ENCODE measurements at places on chromosomes 4 and X. TPM values are rescaled to one million over a fixed set of nuclear protein-coding genes. Genes with fewer than 3 reads are reported as not detected.

DNA sequence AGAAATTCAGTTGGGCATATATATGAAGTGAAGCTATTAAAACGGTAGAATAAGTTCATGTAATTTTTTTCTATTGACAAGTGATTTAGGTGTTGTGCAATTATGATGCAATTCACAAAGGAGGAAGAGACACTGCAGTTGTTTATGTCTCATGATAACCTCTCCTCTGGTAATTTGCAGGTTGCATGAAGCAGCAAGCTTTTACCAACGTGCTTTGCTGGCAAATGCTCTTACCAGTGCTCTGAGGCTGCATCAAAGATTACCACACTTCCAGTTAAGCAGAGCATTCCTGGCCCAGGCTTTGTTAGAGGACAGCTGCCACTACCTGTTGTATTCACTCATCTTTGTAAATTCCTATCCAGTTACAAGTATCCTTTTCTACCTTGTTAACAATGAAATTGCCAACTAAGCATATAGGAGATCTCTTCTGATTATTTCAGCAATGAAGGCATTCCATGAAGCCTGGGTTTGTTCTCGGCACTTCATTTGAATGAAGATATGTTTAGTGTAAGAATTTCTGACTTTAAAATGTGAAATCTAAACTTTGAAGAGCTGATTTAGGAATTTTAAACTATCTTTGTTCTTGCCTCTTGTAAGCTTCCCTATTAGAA is 3.9 kb downstream of the TMEM33 start:
- no peak for DNase-seq

- DNase-seq: no peak
Observed at GRCh38 chr4:33226133-33226532, 2506.0 kb downstream of the PCDH7 start.

GRCh38 chrX:81957318-81957717 is 755.4 kb downstream of the SH3BGRL start:
- DNase-seq: no peak

- no peak for DNase-seq
Observed at GRCh38 chrX:24426340-24426913, 38.7 kb upstream of the PDK3 start.

GRCh38 chr4:173281406-173282255 is 52.5 kb downstream of the HMGB2 start:
- DNase-seq: no peak

DNA sequence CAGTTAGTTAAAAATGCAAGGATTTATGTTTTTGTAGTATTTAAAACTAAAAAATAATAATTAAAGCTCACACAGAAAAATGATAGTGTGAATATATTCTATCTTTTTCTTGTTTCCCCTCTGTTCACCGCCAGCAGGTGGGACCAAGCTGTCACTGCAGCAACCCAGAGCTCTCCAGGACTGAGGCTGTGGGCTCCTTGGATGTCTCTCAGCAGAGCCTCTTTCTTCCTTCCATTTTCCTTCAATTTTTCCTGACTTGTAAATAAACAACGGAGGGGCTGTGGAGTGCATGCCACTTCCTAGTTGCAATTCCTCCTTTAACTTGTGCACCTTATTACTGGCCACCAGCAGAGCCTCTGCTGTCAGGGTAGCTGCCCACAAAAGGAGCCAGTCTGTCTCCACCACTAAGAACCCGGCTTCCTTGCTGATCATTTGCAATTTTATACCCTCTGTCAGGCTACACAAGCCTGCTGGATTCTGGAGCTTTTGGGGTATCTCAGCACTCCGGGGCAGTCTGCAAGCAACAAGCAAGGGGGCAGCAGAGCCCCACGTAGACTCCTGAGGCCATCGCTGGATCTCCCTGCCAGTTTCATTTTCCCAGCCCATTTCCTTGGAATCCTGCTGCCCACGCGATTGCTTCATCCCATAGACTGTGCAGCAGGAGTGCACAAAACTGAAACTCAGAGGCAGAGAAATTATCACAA is 1467.4 kb downstream of the C4orf33 start:
- DNase-seq: no peak

Gene DCAF8L2
- not detected for total RNA-seq

- no peak for DNase-seq
Observed at GRCh38 chr4:4443821-4444220, 56.9 kb downstream of the NSG1 start.

- DNase-seq: no peak
Observed at GRCh38 chrX:119017077-119017476, 42.7 kb downstream of the LONRF3 start.

Gene ASB9
- 2.5 TPM for total RNA-seq

DNA sequence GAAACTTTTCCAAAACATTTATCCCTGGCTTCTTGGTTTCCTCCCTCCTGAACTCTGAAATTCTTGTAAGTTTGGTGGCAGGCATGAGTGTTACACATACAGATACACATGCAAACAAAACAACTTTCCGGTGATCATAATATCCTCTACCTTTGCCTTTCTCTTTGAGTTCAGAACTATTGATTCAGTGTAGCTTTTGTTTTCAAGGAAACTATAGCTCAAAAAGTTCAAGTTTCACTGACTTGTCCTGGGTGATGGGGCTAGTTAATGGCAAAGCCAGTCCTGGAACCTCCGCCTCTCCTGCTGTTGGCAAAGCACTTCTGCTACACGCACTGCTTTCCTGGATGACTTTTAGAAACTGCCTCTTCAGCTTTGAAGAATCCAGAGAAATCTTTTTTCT is 177.3 kb upstream of the FAT1 start:
- DNase-seq: no peak

Gene PDE6B
- total RNA-seq: 3.6 TPM

DNA sequence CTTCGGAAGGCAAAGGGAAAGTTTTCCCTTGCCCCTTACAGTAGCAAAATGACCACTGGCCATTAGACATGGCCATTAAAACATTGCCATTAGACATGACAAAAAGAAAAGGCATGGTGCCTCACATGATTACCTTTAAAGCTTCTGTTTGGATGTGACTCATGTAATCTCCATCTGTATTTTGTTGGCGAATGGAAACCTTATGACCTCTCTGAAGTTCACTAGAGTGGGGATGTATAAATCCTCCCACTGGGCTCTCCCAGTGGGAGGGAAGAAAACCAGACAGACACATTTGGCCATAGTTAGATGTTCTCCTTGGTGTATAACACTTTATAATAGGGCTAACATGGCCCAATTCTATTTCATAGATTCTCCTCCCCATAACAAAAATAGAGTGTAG is 152.6 kb downstream of the MAGEB17 start:
- DNase-seq: no peak

DNA sequence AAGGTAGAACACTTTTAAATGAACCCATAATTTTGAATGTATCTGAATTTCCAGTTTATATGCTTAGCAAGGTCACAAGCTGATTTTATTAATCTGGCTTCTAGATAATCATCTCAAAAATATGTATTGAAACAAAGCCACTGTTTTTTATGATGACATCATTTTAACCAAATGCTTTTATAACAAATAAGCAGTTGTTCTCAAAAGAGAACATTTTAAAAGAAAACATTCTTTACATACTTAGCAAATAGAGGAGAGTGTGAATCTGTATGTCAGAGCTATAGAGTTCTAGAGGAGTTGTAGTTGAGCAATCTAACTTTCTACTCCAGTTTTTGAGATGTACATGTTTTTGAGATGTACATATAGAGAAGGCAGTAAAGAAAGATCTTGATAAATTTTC is 42.5 kb downstream of the LAMP2 start:
- no peak for DNase-seq

DNA sequence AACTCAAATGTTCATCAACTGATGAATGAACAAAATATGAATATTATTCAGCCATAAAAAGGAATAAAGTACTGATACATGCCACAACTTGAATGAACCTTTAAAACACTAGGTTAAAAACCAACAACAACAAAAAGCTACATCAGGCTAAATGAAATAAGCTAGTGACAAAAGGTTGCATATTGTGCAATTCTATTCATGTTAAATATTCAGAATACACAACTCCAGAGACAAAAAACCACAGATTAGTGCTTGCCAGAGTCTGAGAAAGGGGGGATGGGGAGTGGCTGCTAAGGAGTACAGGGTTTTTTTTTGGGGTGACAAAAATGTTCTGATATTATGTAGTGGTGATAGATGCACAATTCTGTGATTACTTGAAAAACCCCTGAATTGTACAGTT is 58.5 kb downstream of the HAUS3 start:
- DNase-seq: no peak

Gene FAT4
- 53.6 TPM for total RNA-seq

GRCh38 chr4:161642708-161643107 is 521.1 kb downstream of the FSTL5 start:
- no peak for DNase-seq

Gene BEND4
- 0.28 TPM for total RNA-seq

DNA sequence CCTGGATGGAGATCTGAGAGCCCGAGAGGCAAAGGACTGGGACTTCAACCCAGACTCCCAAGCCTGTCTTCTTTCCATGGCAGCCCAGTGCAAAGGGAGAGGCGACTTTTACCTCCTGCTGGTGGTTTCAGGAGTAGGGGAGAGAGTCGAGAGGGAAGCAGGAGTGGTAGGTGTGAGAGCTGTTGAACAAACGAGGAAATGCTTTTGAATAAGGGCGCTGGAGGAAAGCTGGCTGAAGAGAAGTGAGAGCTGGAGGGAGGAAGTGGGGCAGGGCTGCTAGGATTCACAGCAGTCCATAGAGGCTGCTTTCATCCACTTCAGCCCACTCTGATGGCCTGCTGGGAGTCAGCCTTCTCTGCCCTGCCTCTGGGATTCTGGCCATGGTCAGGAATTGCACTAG is 81.8 kb upstream of the EFNB1 start:
- DNase-seq: no peak

Gene CCKAR
- not detected for total RNA-seq

Gene NAP1L2
- 4.2 TPM for total RNA-seq
